ENCODE measurements at places on chromosomes 7 and 10. TPM values are rescaled to one million over a fixed set of nuclear protein-coding genes. Genes with fewer than 3 reads are reported as not detected.

Gene PNPLA8
- 26.4 TPM for total RNA-seq

Gene GHITM
- total RNA-seq, result 241 TPM

Gene TSPAN12
- total RNA-seq, result 7.0 TPM

Gene CLCN1
- not detected for total RNA-seq

Gene A1CF
- not detected for total RNA-seq

Gene SYT15B
- total RNA-seq, result 0.21 TPM

Gene EPHB6
- total RNA-seq, result 0.72 TPM

Gene GTF2I
- total RNA-seq, result 77.8 TPM

Gene PRPS1L1
- not detected for total RNA-seq

Gene SFRP5
- total RNA-seq, result not detected

Gene FAM25C
- not detected for total RNA-seq

Gene MAP3K8
- total RNA-seq, result 5.1 TPM

Gene NOM1
- total RNA-seq, result 13.5 TPM

Gene CALCR
- not detected for total RNA-seq

Gene STEAP1B
- total RNA-seq, result 7.0 TPM

Gene BTBD16
- not detected for total RNA-seq

Gene CHST3
- 20.0 TPM for total RNA-seq

Gene HNRNPH3
- 14.7 TPM for total RNA-seq

Gene OR6V1
- total RNA-seq, result not detected

Gene OPALIN
- total RNA-seq, result not detected

Gene NUDT13
- total RNA-seq, result 0.72 TPM

Gene SRRM3
- total RNA-seq, result 0.24 TPM

Gene CUBN
- 0.85 TPM for total RNA-seq

Gene ZNF804B
- not detected for total RNA-seq

Gene ADAM12
- not detected for total RNA-seq

Gene CXCL12
- total RNA-seq, result not detected

Gene NEUROG3
- not detected for total RNA-seq

Gene CLDN12
- 62.2 TPM for total RNA-seq

Gene TMUB1
- total RNA-seq, result 26.9 TPM

Gene PROSER2
- total RNA-seq, result 39.5 TPM

Gene KCNIP2
- total RNA-seq, result not detected

Gene PPP1R9A
- total RNA-seq, result 0.85 TPM

Gene SFTPA1
- not detected for total RNA-seq

Gene IDI1
- total RNA-seq, result 109 TPM

Gene METTL2B
- 52.8 TPM for total RNA-seq

Gene PTPN20
- total RNA-seq, result 1.1 TPM

Gene NAT16
- total RNA-seq, result not detected

Gene PAX4
- total RNA-seq, result not detected

Gene TRPV5
- not detected for total RNA-seq

Gene BAMBI
- 8.2 TPM for total RNA-seq

Gene PON3
- 0.96 TPM for total RNA-seq

All from tracheal epithelial cell (primary cell).